Activated T-cell treated with anti-CD3 and anti-CD28 coated beads, Interleukin-2, amount 50 U/mL, for 4 hours (primary cell): ENCODE measurements at places on chromosomes 11 and 22. TPM values are rescaled to one million over a fixed set of nuclear protein-coding genes. Genes with fewer than 3 reads are reported as not detected.

DNA sequence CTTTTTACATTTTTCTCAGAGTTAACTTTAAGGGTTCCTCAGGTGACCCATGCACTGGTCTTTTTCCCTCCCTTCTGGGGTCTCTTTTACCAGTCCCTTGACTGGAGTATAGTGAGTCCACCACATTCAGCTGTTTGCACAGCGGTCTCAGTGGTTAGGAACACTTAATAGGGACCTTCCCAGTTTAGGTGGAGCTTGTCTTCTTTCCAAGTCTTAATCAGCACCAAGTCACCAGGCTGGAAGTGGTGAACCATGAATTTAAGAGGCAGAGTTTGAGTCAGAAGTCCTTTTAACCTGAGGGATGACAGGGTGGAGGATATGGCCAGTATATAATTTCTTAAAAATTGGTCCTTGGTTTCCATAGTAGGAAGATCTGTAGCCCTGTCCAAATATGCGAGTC is 349.7 kb upstream of the MPPED2 start:
- DNase-seq: no peak

GRCh38 chr11:12394601-12395000 is 17.2 kb downstream of the PARVA start:
- no peak for DNase-seq

DNA sequence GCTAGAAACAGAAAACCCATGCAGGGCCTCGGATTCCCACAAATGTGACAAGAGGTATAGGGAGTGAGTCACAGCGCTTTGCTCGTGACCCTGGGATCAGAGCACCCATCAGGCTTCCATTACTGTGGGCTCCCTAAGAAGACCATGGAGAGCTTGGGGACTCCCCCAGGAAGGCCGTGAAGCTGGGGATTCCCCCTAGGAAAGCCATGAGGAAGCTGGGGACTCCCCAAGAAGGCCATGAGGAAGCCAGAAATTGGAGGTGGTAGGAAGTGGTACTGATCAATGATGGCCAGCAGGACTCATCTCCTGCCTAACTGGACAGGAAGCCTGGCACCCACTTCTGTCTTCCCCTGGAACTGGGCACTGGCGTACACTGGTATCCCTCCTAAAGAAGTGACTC is 10.1 kb upstream of the DCPS start:
- no peak for DNase-seq

GRCh38 chr22:45544588-45545170 is 42.0 kb downstream of the FBLN1 start:
- DNase-seq: no peak

GRCh38 chr11:127506126-127506525 is 505.6 kb upstream of the KIRREL3 start:
- no peak for DNase-seq

Gene RIBC2
- total RNA-seq: 2.5 TPM

DNA sequence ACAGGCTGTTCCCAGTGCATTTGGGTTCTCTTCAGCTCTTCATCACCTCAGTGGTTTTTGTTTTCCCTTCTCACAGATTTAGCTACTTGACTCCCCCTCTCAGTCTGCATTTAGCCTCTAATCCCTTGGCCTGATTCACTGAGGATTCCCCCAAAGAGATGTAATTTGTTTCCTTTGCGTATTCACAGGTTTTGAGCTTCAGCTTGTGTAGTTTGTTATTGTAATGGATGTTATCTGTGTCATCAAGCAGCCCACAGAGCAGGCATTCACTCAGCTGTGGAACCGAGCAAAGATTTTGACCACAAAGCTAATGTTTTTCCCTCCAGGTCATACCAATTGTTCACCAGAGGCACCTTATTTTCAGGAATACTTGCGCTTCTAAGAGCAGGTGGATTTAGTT is 6.4 kb upstream of the ME3 start:
- DNase-seq: no peak

Gene ELFN2
- 0.05 TPM for total RNA-seq

- no peak for DNase-seq
Measured at GRCh38 chr22:37176464-37177061, 11.5 kb downstream of the C1QTNF6 start.

Gene DCPS
- 37.6 TPM for total RNA-seq

- no peak for DNase-seq
Measured at GRCh38 chr11:111066846-111067245, 178.7 kb upstream of the POU2AF2 start.

DNA sequence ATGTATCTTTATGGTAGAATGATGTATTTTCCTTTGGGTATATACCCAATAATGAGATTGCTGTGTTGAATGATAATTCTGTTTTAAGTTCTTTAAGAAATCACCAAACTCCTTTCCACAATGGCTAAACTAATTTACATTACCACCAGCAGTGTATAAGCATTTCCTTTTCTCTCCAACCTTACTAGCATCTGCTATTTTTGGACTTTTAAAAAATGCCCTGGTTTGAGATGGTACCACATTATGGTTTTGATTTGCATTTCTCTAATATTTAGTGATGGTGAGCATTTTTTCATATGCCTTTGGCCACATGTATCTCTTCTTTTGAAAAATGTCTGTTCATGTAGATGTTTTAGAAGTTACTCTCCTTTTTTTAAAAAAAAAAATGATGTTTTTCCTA is 142.0 kb downstream of the METTL15 start:
- no peak for DNase-seq

GRCh38 chr22:48389916-48390315 is 1437.8 kb downstream of the BRD1 start:
- no peak for DNase-seq

DNA sequence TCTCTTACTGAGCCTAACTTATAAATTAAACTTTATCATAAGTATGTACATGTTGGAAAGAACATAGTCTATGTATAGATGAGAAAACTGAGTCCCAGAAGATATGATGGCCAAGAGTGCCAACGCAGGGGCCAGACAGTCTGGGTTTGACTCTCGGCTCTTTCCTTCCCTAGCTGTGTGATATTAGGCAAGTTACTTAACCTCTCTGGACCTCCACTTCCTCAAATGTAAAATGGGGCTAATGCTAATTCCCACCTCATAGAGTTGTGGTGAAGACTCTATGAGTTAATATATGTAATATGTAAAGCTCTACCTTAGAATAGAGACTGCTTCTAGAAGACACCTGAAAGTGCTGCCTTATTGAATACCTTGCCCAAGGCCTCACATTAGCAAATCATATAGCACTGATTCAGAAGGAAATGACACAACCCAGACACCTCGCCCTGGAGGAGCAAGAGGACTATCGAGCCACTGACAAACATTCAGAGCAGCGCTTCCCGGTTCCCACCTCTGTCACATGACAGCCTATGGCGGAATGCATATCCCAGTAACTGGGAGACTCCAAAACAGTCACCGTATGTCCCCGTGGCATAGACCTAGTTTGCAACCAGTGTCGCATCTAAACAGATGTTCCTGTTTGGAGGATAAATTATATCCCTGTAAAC is 11.3 kb upstream of the CCDC86 start:
- no peak for DNase-seq

Gene RASL10A
- total RNA-seq: 0.79 TPM

Gene TSPAN4
- total RNA-seq: 5.7 TPM

GRCh38 chr11:23097891-23098290 is 237.6 kb upstream of the CCDC179 start:
- DNase-seq: no peak

- no peak for DNase-seq
Measured at GRCh38 chr11:22130462-22131053, 62.3 kb upstream of the ANO5 start.

DNA sequence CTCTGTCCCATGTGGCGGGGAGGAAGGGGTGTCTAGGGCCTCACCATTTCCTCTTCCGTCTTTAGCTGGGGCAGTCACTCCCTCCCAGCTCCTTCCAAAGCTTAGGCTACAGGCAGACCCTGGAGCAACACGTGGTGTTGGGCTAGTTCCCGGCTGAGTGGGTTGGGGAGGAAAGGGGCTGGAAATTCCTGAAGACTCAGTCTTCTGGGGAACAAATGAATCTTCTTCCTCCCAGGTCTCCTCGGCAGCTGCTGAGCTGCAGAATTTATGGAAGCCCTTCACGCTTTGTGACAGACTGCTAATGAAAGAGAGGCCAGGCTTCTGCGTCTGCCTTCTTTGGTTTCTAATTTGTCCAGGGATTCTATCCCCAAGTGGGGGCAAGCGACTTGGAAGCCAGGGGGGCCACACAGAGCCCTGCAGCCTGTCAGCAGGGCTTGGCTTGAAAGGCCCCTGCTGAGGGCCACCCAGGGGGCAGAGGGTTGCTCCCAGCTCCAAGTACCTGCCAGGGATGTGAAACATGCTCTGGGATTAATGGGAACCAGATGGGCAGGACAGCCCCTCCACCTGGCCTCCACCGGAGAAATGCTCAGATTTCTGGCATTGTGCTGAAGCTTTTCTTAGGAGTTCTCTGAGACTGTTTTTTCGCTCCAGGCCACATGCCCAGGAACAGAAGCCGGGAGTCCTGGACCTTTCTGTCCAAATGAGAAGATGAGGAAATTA is 123.1 kb downstream of the PKNOX2 start:
- DNase-seq: no peak

- no peak for DNase-seq
Measured at GRCh38 chr22:23764899-23765881, 2.4 kb downstream of the C22orf15 start.

Gene CBL
- 19.6 TPM for total RNA-seq
